Hepatocyte (in vitro differentiated cells): ENCODE measurements at places on chromosomes 16 and 17.
A peak's percentile ranks its signal among the peaks of the same experiment; 100 is the strongest.

DNA sequence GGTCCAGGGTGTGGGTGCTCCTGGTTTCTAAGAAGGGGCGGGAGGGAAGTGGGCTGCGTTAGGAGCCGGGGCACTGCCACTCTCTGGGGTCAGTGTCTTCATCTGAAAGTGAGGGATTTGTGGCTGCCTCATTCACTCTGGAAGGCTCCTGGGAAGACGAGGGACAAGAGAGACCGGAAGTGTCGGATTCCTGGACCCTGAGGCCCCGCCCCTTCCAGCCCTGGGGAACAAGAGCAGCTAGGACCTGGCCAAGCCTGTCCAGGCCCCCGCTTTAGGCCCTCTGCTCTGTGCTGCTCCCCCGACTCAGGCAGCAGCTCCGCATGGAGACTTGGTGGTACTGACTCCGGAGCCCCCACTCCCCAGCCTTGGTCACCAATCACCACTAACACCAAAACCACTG, 6.5 kb downstream of the LGALS3BP start:
- no peaks in the 10 kb centered on the region for H3K36me3 ChIP-seq
- H3K4me3 ChIP-seq: no peak overlapping the region
- peaks cover 19% of the 10 kb centered on the region for H3K4me1 ChIP-seq
- H3K27me3 ChIP-seq: no peaks in the 10 kb centered on the region
- peak; percentile 38 for DNase-seq

- H3K27me3 ChIP-seq: peaks cover 15% of the 10 kb centered on the region
- no peaks in the 10 kb centered on the region for H3K36me3 ChIP-seq
- no peaks in the 10 kb centered on the region for H3K4me1 ChIP-seq
- H3K27ac ChIP-seq: no peak overlapping the region
- DNase-seq: no peak
- no peak overlapping the region for H3K4me3 ChIP-seq
Measured at GRCh38 chr17:8951206-8951605, 14.3 kb downstream of the PIK3R5 start.

GRCh38 chr17:72151565-72152386, 31.0 kb downstream of the SOX9 start:
- H3K27ac ChIP-seq: peak overlapping the region; percentile 68
- peaks cover 10% of the 10 kb centered on the region for H3K4me1 ChIP-seq
- peak; percentile 74 for DNase-seq

- DNase-seq: no peak
- H3K4me1 ChIP-seq: peaks cover 27% of the 10 kb centered on the region
- peak overlapping the region; percentile 85 for H3K4me3 ChIP-seq
- H3K27me3 ChIP-seq: no peaks in the 10 kb centered on the region
- peak overlapping the region; percentile 24 for H3K27ac ChIP-seq
Measured at GRCh38 chr17:81033535-81034167, 1.3 kb upstream of the BAIAP2 start.

DNA sequence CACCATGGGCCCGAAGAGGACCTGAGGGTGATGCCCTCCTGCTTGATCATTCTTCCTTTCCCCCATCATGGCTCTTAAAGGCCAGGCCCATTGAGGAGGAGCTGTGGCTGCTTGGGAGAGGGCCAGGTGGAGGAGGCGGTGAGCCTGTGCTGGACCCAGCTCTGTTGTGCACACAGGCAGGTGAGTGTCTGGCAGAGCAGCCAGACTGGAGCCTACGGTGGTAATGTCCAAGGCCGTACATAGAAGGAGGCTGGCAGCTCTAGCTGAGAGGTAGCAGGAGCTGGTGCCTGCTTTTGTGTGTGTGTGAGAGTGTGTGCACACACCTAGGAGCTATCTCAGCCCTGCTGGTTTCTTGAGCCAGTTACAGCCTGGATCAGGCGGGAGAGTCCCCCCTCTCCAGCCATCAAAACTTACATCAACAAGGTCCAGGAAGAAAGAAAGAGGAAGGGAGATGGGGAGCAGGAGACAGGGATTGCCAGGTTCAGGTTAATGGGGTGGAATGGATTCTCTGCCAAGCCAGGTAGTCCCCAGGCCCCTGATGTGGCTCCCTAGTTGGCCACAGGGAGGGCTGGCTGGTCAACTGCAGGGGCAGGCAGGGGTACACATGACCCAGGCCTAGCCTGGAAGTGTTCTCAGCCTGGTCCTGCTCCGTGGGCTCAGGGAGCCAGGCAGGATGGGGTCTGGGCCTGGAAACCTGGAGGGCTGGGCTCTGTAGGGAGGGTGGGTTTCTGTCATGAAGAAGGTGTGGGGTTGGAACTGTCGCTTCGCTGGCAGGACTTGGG, 107.1 kb downstream of the RAP1GAP2 start:
- no peak overlapping the region for H3K27ac ChIP-seq
- H3K4me1 ChIP-seq: peaks cover 4% of the 10 kb centered on the region

DNA sequence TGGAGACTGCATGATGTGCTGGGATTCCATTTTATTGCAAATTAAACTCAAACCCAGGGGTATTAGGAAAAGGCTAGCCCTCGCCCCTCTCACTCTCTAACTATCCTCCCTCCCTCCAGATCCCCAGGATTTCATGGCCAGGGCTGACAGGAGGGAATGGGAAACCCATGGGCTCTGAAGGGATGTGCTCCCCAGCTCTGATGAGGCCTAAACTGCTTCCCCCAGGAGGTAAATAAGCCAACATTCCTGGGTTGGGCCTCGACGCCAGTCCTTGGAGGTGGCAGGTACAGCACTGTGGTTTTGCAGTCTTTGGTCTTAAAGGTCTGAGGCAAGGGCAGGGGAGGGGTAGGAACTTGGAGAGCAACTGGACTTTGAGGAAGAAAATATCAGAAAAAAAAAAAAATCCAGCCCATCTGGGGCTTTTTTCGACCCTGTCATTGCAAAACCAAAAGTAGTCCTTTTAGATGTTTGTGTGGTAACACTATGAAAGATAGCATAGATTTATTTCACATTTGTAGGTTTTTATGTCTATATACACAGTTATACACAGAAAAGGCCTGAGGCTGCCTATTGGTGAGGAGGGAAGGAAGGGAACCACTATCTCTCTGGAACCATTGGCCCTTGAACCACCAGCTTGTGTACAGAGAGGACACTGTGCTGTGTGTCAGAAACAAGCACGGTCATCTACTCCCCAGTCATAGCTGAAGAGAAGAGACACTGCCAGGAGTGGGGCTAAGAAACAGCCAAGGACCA, 12.0 kb downstream of the C17orf113 start:
- no peak for DNase-seq
- H3K36me3 ChIP-seq: no peaks in the 10 kb centered on the region
- H3K27ac ChIP-seq: no peak overlapping the region
- no peak overlapping the region for H3K4me3 ChIP-seq

DNA sequence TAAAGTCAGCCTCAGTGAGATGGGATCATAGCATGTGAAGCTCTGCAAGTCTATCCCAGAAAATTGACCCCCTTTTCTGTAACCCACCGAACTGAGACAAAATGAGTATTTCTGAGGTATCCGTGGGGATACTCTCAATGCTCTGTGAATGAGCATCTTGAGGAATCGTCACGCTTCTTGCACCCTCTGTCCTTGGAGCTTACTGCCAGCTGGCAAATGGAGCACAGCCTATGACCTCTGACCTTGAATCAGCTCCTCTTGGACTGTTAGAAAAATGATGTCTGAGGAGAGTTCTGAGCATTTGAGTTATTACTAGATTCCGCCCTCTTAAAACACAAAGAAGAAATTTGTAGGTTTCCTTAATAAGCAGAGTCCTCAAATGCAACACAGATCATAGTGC, 342.1 kb downstream of the ZFHX3 start:
- H3K27me3 ChIP-seq: no peaks in the 10 kb centered on the region
- no peak overlapping the region for H3K4me3 ChIP-seq
- no peak overlapping the region for H3K27ac ChIP-seq
- H3K4me1 ChIP-seq: no peaks in the 10 kb centered on the region
- DNase-seq: no peak

GRCh38 chr17:29143894-29144293, 36.3 kb downstream of the MYO18A start:
- no peaks in the 10 kb centered on the region for H3K36me3 ChIP-seq
- no peak overlapping the region for H3K4me3 ChIP-seq
- H3K4me1 ChIP-seq: peaks cover 27% of the 10 kb centered on the region
- DNase-seq: no peak
